ENCODE measurements at places on chromosomes 7 and 10. TPM values are rescaled to one million over a fixed set of nuclear protein-coding genes. Genes with fewer than 3 reads are reported as not detected.

- no peak for DNase-seq
Measured at GRCh38 chr10:113520261-113520660, 32.6 kb upstream of the HABP2 start.

- no peak for DNase-seq
Measured at GRCh38 chr10:129896136-129896859, 67.8 kb downstream of the EBF3 start.

DNA sequence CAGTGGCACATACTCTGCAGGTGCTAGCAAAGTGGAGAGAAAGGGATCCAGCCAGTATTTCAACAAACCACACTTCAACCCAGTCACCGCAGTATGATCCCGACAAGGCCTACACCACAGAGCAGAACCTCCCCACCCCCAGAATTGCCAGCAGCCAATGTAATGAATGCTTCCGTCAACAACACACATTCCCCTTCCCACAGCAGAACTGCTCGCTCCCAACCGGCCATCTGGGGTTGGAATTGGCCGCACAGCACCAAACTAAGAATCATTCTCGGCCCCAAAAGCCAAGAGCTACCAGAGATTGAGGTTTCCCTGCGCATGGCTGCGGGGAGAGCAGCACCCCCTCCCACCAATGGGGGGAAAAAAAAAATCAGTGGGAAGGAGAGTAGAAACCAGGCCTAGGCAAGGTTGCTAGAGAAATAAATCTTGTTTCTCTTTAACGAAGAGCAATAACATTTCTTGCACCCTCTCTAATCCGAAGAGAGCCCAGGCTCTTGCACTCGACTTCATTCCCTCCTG is 1.1 kb downstream of the WASL start:
- DNase-seq, result peak; percentile 48

Gene FEZF1
- not detected for total RNA-seq

All from Right ventricle myocardium superior (tissue), 1 donor.